ENCODE measurements at places on chromosomes 4 and X.

GRCh38 chr4:766152-766515 is 59.8 kb downstream of the CPLX1 start:
- DNase-seq: no peak

DNA sequence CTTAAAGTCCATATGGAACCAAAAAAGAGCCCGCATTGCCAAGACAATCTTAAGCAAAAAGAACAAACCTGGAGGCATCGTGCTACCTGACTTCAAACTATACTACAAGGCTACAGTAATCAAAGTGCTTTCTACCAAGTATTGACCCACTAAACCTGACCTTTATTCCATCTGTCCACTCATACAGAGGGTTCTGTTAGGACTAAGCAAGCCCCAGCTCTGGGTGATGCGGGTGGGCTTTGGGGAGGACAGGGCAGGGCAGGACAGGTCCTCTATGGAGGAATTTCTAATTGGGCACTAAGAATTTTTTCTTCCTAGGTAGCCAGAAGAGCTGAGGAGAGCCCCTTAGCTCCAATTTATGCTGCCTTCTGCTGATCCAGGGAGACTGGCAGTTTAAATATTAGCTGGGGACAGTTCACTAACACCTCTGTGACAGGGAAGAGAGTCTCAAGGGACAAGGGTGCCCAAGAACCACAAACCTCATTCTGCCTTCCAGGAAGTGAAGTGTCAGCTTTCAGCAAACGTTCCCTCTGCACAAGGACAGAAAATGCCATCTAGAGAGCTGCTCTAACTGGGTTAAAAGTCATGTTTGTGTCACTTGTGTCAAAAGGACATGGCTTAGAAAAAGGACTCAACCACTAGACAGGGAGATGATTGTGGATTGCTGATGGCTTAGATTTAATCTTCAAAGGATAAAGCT is 143.2 kb downstream of the KIT start:
- no peak for DNase-seq

DNA sequence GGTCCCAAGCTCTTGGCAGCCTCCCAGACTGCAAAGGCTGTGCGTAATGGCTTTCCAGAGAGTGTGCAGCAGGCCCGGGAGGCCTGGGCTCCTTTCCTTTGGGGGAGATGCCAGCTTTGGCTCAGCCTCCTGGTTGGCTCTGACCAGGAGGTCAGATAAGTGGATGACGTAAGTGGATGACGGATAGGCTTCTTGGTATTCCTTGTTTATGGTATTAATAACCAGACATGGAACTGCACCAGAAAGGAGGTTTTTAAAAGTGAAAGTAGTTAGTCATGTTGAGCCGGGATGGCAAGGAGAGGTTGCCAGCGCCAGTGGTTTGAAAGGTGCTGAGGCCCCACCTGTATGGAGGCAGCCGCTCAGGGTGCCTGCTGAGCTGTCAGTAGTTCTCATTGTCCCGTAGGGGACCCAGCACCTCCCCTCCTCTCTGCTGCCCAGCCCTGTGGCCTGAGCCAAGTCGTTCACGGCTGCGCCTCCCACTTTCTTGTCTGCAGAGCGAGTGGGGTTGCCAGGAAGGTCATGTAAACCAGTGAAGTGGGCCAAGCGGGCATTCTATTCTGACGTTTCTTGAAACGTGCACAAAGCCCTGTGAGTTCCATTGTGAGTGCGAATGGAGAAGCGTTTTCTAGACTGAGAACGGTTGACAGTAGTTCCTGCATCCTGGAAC is 28.7 kb upstream of the STOX2 start:
- no peak for DNase-seq

GRCh38 chr4:41069257-41069656 is 145.1 kb downstream of the APBB2 start:
- no peak for DNase-seq

- no peak for DNase-seq
Measured at GRCh38 chrX:118100091-118100490, 16.5 kb downstream of the KLHL13 start.

- DNase-seq: no peak
Measured at GRCh38 chrX:103685396-103685795, 1.1 kb downstream of the MORF4L2 start.

GRCh38 chr4:60884587-60884986 is 315.5 kb upstream of the ADGRL3 start:
- no peak for DNase-seq
